NCI-H748 treated with DMSO at 0.1 percent for 48 hours (cell line): ENCODE measurements at places on chromosomes 1 and 21.

- no peak for DNase-seq
Measured at GRCh38 chr1:95230768-95231191, 3.2 kb upstream of the RWDD3 start.

DNA sequence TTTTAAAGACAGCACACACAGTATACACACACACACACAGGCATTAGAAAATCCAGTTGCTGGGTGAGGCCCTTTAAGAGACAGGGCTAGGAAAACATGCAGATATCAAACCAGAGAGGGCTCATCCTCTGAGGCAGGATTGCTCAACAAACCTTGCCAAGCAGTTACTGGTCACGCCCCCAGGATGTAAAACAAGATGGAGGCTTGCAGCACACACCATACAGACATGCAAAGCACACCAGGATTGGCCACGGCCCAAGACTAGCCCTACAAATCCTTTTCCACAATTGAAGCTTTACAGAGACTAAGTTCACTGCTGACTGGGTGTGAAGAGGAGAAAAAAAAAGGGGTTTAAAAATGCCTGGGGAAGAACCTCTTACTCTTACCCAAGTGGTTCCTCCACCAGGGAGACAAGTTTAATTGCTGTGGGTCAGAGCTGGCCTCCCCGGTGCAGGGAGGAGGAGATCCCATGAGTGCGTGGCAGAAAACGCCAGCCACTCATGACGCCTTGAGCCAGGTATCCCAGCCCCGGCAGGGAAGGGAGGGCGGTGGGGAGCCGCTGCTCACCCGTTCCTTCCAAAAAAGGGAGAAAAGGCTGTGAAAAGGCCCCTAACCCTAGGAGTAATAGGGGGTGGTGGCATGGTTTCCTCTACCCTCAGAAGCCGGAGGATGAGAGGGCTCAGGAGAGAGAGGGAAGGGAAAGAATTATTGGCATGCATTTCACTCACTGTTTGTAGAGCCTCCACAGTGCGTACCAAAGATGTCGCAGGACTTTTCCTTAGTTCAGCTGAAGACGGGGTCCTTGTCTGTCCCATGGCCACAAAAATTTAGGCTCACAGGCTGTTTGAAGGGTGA is 594.6 kb upstream of the ZP4 start:
- DNase-seq, result peak; percentile 43

DNA sequence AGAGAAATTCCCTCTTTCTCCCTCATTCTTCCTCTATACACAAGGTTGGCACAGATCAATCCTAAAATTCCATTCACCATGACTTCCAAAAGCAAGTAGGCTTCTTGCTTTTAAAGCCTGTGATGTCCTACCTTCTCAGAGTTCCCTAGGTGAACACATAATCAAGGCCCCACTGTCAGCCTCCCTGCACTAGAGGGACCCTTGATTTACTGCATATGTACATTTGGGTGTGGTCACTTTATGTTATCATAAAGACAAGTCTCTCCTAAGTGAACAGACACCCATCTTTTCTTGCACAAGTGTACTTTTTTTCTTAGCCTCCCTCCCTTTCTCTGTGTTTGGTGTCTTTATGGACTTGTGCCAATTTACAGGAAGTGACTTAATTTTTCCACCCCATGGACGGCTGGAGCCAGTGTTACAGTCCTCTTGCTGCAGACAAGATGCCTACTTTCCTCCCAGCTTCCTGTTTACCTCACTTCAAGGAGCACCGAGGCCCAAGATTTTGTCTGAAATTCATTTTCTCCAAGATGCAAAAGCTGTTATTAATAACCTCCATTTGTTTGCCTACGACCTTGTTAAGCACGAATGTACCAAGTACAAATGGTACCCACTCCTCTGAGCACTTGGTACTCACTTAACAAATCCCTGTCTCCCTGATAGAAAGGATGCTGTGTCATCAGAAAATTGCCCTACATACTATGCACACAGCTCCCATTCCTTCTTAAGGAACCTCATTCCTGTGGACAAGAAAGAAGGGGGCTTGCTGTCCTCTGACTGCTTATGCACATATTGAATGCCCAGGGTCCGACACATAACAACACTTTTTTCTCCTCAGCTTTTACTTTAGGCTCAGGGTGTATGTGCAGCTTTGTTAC is 82.8 kb upstream of the SLC44A3 start:
- DNase-seq, result no peak

GRCh38 chr1:206809504-206810084 is 37.3 kb upstream of the IL10 start:
- DNase-seq, result no peak

DNA sequence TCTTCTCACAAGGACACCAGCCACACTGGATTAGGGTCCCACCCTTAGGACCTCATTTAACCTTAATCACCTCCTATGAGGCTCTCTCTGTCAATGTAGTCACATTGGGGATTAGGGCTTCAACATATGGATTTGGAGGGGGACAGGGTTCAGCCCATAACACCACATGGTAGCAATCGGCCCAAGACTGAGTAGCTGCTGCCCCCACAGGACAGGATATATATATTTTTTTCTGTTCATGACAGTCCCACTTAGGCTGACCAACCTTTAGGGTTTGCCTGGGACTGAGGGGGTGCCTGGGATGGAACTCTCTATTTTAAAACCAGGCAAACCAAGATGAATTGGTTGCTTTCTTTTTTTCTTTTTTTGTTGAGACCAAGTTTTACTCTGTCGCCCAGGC is 8.2 kb upstream of the ACTL8 start:
- no peak for DNase-seq

GRCh38 chr21:44514746-44515358 is 25.1 kb downstream of the KRTAP10-1 start:
- no peak for DNase-seq

DNA sequence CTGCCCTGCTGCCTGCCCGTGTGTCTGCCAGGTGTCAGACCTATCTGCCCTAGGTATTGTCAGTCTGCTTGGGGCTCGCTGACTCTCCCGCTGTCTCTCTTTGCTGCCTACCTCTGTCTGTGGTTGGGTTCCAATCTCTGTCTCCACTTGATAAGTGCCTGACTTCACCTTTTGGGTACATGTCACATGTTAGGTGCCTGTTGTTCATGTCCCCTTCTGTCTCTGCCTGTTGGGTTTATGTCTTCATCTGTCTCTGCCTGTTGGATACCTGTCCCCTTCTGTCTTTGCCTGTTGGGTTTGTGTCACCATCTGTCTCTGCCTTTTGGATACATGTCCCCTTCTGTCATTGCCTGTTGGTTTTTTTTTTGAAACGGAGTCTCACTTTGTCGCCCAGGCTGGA is 14.6 kb downstream of the RPS6KA1 start:
- DNase-seq, result no peak

DNA sequence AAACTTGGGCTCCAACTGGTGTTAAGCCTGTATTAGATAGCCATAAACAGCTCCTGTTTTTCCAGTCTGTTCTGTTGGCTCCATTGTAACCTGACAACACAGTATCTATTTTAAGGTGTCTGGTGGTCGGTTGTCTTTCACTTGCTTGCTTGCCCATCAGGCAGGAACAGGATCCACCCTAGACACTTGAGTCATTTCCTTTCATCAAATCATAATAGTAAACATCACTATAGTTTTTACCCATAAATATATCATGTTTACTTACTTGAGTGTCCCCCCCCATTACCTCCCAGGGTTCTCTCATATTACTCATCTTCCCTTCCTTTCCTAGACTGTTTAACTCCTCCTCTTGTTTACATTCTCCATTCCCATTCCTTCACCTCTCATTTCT is 2.9 kb downstream of the DDI2 start:
- no peak for DNase-seq
